ENCODE measurements at places on chromosomes 11 and 22.

DNA sequence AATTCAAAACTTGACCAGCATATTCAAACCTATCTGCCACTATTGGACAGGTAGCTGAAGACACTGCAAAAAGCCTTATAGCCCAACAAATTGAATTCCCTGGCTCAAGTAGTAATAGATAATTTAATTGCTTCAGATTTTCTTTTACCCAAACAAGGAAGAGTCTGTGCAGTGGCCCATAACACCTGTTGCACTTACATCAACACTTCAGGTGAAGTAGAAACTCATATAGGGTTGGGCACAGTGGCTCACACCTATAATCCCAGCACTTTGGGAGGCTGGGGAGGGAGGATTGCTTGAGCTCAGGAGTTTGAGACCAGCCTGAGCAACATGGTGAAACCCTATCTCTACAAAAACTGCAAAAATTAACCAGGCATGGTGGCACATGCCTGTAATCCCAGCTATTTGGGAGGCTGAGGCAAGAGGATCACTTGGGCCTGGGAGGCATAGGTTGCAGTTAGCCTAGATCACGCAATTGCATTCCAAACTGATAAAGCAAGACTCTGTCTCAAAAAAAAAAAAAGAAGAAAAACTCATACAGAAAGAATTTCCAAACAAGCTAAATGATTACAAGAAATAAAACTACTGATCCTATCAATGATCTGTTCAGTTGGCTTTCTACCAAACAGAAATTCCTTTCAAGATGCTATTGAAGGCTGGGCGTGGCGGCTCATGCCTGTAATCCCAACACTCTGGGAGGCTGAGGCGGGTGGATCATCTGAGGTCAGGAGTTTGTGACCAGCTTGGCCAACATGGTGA lies 9.5 kb downstream of the FOLR3 start:
- no peak for DNase-seq

DNA sequence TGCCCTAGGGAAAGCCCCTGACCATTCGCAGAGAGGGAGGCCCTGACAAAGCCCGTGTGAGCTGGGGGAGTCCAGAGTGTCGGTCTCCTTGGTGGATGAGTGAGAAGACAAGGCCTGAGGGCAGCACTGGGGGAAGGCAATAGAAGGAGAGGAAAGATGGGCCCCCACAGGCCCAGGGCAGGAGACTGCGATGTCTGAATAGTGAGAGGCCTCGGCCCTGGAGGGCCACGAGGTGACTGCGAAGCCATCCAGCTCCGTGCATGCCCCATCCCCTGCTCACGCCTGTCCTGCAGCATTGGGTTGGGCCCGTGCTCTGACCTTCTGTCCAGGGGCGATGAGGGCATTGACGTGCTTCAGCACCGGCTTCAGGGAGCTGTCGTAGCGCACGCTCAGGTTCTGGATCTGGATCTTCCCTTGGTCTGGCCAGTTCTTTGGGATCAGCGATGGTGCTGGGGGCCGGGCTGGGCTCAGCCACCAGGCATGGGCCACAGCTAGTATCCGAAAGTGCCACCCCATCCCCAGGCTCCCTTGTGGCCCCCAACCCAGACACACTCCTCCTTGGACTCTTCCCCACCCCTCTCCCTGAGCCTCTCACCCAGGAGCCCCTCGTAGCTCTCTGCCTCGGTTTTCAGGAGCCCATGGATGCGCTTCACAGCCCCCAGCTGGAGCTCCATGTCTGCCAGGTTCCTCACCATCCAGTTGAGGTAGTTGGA lies 8.3 kb upstream of the KCNJ11 start:
- DNase-seq, result no peak

GRCh38 chr22:42173183-42173926 lies 42.7 kb upstream of the CYP2D6 start:
- DNase-seq, result no peak

DNA sequence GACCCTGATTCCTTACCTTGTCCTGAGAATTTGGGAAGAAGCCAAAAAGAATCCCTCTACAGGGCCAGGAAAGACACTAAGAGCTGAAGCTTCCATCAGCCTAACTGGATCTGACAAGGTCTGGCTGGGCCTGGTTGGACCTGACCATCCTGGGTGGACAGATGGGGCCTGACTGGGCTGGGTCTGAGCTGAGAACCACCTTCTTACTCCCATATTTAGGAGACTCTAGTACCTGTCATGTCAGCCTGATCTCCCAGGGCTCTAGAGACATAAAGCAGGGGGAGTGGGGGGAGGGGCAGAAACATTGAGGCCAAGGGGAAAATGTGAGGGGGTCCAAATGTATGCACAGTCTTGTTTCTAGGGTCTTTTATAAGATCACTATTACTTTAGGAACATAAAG lies 129.9 kb downstream of the BUD13 start:
- DNase-seq, result no peak

GRCh38 chr22:24434471-24435322 lies 7.3 kb downstream of the ADORA2A start:
- peak; percentile 86 for DNase-seq

Data from SJCRH30 (cell line).